RCC 7860 (cell line): ENCODE measurements at places on chromosomes 13 and 19.

- DNase-seq, result no peak
Observed at GRCh38 chr13:91157273-91158016, 190.0 kb upstream of the MIR17HG start.

GRCh38 chr19:15101479-15102082 is 5.6 kb upstream of the SYDE1 start:
- DNase-seq, result no peak

GRCh38 chr19:18429717-18430416 is 8.1 kb downstream of the ISYNA1 start:
- DNase-seq, result no peak

DNA sequence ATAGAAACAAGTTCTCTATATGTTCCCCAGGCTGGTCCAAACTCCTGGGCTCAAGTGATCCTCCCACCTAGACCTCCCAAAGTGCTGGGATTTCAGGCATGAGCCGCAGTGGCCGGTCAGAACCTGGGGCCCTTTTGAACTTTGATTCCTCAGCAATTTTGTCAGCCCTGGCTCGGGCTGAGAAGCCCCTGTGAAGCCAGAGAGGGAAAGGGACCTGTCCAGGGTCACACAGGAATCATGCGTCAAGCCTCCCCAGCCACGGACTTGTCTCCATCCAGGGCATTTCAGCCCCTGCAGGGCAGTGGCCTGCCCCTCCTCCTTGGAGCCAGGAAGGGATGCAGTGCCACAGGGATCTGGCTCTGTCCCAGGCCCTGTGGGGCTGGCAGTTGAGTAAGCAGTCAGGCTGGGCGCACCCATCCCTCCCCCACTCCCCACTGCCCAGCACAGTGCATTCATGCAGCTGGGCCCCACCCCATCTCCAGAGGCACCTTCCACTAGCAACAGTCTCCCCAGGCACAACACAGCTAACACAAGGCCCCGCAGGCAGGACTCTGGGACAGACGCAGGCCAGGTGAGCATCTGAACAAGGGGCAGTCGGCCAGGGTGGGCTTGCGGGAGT is at the start of gene CAPS:
TSS of gene CAPS (plus strand) at position 516 of the 619 bp plus-strand sequence. CDS start 153 bp downstream, outside the sequence.
- DNase-seq, result peak; percentile 80

DNA sequence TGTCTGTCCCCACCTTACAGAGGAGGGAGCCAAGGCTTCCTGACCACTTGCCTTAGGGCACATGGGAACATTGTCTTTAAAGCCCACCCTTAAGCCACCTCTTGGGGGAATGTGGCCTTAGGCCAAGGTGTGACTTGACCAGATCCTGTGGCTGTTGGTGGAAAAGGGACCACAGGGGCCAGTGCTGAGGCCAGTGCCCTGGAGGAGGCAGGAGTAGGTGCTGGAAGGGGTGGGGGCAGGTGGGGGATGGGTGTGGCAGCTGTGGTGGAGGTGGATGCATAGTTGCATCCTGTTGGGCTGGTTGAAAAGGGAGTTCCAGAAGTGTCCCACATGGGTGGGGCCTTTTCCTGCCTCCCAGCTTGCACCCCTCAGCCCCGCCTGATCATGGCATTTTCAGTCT is 44.8 kb downstream of the DNM2 start:
- DNase-seq, result peak; percentile 61

DNA sequence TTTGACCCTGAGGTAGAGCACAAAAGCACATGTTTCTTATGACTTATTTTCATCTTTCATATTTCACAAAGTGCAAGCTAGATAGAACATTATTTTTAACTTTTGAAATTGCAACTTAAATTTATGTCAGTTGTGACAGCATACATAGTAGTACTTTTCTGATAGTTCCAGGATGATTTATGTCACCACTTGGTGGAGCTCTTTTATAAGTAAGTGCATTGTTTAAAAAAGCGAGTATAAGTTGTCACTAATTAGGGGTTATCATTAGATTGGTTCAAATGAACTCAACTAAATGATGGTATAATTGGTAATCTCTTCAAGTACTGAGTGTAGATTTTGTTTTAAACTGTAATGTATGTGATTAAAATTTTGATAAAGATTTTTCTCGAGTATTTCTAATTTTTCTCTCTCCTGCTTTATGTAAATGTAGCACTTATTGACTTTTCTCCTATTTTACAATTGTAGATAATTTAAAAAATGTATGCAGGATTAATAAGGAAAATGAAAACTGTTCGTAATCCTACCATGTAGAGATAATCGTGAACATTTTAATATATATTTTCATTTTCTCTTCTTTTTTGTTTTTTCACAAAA is 31.1 kb downstream of the RB1 start:
- no peak for DNase-seq

DNA sequence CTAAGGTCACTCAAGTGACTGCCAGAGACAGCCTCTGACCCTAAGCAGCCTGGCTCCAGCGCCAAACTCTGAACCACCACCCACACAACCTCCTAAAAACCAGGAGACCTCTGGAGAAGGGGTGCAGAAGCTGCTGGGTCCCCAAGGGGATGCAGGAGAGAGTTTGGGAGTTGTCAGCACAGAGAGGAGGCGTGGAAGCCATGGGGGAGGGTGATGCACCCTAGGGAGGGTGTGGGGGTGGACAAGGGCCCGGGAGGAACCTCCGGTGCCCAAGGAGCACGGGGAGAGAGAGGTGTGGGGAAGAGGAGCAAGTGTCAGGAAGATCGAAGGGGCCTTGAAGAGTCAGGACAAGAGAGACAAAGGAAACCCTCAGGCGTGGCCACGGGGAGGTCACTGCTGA is 2.1 kb upstream of the HIPK4 start:
- no peak for DNase-seq

DNA sequence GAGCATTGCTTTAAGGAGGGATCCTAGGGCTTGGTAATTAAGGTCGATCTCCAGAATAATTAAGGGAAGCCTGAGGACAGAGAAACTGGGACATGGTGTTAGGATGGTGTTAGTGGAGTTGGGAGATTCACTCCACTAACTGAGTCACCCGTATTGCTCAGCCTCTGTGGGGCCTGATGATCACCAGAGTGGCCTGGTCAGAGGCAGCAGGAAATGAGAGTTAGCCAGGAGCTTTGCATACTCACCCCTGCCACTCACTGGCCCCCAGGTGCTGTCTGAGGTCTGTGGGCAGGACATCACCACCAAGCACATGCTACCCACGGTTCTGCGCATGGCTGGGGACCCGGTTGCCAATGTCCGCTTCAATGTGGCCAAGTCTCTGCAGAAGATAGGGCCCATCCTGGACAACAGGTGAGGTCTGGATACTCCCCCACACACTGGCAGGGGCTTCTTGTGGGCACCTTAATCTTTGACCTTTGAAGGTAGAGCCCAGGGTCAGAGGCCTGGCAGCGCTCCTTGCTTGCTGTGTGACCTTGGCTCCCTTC is 32.1 kb downstream of the PPP2R1A start:
- DNase-seq, result no peak
